Activated T-cell treated with anti-CD3 and anti-CD28 coated beads, Interleukin-2, amount 50 U/mL, for 48 hours (primary cell): ENCODE measurements at places on chromosomes 16 and 17.
A peak's percentile ranks its signal among the peaks of the same experiment; 100 is the strongest.

DNA sequence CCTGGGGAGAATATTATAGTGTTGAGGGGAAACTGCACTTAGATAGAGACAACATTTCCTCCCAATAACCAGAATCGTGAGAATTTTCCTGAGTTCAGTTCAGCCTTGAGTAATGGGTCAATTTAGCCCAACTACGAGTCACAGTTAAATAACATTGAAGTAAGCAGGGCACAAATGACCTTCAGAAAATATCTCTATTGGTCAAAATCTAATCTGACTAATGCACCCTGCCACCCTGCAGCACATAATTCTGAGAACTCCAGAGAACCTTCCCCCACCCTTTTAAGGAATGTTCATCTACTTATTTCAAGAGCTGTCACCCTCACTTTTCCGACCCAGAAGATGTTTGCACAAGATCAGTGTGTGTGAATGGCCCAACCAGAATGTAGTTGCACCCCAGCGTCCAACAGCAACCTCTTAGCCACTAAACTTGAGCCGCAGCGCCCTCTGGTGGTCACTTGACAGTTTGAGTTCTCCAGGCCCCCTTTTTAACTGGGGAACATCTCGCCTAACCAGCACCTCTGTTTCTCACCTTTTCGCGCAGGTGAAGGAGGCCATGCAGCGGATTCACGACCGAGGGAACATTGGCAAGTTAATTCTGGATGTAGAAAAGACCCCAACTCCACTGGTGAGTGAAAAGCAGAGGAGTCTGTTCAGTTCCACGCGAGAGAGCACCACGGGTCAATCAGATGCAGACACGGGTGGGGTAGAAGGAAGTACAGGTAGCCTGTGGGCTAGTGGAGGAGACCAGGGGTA, 50.9 kb upstream of the CLEC3A start:
- DNase-seq, result peak; percentile 81

GRCh38 chr16:83433201-83433600, 374.6 kb upstream of the HSBP1 start:
- DNase-seq, result no peak

GRCh38 chr16:46857368-46857945, 26.5 kb upstream of the C16orf87 start:
- no peak for DNase-seq

GRCh38 chr17:66963909-66964771, at the start of gene CACNG4:
Gene CACNG4, plus strand, starts transcription at chr17:66964707. Its CDS starts 205 bp downstream, at chr17:66964912.
- DNase-seq, result no peak

DNA sequence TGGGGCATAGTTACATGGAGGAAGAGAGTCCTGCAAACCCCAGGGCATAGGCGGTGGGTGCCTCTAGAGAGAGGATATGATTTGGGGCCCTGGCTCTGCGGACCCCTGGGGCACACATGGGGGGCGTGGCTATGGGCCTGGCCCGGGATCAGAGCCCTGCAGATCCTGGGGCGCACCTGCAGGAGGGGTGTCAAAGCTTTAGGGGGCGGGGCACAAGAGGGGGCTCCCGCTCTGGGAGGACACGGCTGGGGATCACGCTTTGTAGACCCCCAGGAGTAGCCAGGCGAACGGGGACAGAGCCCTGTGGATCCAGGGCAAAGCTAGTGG, 497 bp downstream of the BCL7C start:
- DNase-seq, result peak; percentile 54

DNA sequence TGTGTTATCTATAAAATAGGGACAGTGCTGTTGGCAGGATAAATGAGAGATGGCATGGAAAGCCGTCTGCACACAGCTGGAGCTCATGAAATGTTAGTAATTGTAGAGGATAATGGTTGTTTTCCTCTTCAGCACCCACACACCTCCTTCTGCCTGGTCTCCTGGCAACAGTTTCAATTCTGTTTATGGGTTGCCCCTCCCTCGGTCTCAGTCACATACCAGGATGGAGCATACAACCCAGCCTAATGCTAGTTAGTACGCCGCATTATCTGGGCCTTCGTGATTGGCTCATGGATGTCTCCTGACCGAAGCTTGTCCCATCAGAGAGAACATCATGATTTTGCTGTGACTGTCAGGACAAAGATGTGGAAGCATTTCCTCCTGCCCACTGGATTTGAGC, 126.2 kb upstream of the WSCD1 start:
- no peak for DNase-seq

DNA sequence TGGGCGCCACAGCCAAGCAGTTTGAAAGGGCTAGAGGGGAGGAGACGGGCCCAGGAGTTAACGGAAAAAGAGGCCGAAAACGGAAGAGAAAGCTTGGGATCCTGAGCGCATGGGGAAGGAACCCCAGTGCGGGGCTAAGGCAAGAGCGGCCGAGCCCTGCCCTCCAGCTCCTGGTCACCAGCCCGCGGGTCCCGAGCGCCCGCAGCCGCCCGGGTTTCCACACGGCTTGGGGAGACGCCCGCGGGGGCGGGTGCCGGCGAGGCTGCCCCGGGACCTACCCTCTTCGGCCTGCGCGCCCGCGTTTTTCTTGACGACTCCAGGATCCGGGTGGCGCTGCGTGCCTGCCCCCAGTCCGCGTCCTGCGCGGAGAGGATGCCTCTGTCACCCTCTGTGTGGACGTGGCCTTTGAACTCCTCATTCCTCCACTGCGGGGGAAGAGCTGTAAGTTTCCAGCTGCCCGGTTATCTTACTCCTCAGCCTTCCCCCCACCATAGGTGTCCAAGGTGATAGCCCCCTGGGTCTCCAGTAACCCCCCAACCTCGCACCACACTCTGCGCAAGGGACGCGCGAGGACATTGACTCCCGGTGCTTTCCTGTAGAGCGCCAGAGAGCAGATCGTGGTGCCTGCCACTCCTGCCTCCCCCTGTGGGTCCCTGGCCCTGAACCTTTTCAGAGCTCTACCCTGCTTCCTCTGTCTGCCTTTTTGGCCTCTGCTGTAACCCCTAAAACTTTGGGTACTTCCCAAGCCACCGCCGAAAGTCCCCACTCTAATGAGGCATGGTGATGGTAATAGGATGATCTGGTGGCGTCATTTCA, 1.7 kb upstream of the CDH11 start:
- no peak for DNase-seq

GRCh38 chr16:74100395-74101326, 196.0 kb upstream of the PSMD7 start:
- DNase-seq, result no peak

DNA sequence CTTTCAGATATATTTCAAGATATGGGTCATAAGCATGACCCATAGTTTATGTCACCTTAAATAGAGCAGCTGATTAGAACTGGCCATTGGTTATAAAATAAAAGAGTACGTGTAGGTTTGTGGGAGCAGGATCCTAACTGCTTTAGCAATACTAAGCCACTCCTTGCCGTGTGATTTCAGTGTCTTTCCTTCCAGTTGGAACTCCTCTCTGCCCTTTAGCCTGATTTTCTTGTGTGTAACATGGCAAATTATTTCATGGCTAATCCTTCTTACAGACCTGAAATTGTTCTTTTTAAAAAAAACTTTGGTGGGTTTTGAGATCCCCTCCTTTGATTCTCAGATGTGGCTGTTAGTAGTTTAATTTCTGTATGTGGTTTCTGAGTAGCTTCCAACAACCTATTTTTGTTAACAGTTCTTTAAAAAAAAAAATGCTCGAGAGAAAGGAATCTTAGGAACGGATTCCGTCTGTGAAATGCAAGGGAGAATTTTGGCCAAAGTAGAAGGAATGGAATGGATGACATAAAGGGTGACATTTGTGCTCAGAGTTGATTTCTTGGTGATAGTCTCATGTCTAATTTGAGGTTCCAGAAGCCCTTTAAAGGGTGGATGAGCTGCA, 39.9 kb downstream of the DHRS7B start:
- DNase-seq, result no peak

GRCh38 chr16:26952411-26952810, 114.3 kb upstream of the C16orf82 start:
- no peak for DNase-seq

- DNase-seq, result no peak
Observed at GRCh38 chr16:16149710-16150116, 73.6 kb downstream of the ABCC6 start.

- DNase-seq, result peak; percentile 51
Observed at GRCh38 chr17:75315541-75316243, 26.5 kb upstream of the SLC25A19 start.

GRCh38 chr17:65514082-65514481, 47.4 kb downstream of the AXIN2 start:
- peak; percentile 51 for DNase-seq

GRCh38 chr17:72715906-72716572, 376.4 kb downstream of the SLC39A11 start:
- DNase-seq, result no peak

- no peak for DNase-seq
Observed at GRCh38 chr17:30347488-30347887, 13.6 kb upstream of the TMIGD1 start.

DNA sequence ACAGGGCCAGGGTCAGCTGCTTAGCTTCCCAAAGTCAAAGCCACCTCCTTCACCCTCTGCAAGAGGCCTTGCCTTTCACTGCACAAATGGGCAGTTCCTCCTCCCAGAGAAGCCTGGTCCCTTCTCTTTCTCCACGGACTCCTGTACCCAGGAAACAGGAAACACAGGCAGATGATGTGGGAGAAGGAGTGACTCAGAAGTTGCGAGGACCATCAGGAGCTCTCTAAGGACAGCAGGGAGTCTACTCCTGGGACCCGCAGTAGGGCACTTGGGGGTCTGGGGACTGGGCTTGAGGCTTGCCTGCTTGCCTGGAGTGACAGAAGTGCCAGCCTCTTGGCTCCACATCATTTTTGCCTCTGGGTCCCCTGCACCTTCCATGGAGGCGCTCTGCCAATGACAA, 47.4 kb upstream of the KSR1 start:
- DNase-seq, result no peak

DNA sequence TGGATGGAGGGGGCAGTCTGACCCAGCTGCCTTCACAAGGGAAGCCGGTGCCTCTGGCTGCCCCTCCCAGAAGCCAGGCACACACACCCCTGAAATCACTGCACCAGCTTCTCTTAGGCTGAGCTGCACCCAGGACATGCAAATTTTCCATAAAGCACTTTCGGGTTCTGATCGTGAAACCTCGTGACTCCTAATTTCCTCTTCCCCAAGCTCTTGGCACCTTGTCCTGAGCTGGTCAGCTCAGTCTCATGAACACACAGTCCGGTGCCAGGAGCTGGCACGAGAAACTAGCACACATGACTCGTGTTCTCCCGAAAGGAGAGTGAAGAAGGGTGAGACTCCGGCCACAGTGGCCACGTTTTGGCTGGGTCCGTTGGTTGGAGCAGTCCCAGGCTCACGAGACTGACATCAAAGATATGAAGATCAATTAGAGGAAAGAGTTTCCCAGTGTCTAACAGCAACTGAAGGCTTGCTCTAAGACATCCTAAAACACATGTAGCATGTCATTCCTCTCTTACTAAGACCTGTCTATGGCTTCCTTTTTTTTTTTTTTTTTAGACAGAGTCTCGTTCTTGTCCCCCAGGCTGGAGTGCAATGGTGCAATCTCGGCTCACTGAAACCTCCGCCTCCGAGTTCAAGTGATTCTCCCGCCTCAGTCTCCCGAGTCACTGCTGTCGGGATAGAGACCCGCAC, 9.2 kb upstream of the ABR start:
- DNase-seq, result no peak

- no peak for DNase-seq
Observed at GRCh38 chr17:50036455-50037261, 19.3 kb upstream of the ITGA3 start.

GRCh38 chr16:87297918-87298631, 19.1 kb downstream of the C16orf95 start:
- peak; percentile 57 for DNase-seq

- DNase-seq, result peak; percentile 48
Observed at GRCh38 chr17:50199803-50200456, 1.5 kb downstream of the COL1A1 start.

DNA sequence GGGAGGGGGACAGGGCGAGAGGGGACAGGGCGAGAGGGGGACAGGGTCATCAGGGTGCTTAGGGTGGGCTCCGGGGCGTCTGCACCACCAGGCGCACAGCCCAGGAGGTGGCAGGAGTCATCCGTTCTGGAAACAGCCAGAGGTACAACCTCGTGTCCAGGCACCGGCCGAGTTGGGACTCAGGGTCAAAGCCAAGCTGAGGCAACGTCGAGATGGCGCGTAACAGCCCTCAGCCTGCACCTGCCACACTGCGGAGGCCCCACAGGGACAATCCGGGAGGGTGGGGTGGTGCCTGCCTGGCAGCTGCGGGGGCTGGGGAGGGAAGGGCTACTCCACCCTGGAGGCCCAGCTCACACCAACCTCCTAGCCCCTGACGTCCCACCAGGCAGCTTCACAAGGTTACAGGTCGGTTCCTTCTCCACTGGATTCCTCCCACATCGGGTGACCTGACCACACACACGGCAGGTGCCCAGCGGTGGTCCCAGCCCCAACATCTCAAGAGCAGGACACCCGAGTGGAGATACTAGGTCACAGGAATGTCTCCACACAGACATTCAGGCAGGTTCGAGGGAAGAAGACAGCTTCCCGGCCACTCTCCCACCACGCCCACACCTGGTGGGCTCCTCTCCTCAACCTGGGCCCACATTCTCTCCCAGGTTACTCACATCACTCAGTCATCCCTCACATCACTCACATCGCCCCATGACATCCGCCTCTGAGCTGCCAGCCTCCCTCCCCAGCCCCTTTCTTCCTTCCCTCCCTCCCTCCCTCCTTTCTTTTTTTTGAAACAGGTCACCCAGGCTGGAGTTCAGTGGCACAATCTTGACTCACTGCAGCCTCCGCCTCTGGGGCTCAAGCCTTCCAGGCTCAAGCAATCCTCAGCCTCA, 47.3 kb downstream of the RPH3AL start:
- DNase-seq, result no peak

- peak; percentile 60 for DNase-seq
Observed at GRCh38 chr16:85612191-85612800, 826 bp upstream of the GSE1 start.

- no peak for DNase-seq
Observed at GRCh38 chr17:17732892-17733670, 51.8 kb downstream of the RAI1 start.

DNA sequence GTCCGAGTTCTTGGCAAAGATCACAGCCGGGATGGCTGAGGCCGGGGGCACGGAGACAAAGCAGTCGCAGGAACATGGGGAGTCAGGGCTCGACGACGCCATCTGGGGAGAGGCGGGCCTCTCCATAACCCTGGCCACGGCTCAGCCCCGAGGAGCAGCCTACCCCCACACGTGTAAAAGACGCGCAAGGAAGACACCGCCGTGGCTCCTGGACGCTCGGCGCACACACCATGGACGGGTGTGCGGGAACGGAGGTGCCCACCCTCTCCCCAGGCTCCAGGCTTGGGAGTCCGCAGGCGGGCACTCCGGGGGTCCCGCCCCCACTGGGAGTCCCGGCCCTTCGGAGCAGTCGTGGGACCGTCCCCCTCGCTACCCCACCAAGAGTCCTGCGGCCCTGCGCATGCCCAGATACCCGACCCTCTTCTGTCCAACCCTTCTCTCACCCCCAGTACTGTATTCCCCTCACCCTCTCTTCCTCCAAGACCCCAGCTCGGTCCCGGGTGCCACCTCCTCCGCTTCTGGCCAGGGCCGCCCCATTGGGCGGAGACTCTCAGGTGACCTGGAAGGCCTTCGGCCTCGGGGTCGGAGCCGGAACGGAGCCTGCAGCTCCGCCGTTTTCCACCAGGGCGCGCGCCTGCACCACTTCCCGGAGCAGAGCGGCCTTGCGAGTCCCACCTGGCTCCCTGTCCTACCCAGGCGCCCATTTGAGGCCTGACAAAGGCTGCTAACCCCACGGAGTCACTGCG, at the start of gene SCRN2:
SCRN2 (minus strand) TSS at position 532 of the 746 bp plus-strand sequence; CDS start at position 102, 430 bp downstream.
- peak; percentile 98 for DNase-seq
